ENCODE measurements at places on chromosomes 1 and 21.

- DNase-seq, result no peak
Measured at GRCh38 chr21:25170681-25171080, 436.6 kb downstream of the MRPL39 start.

GRCh38 chr1:240619357-240619756, 7.4 kb upstream of the GREM2 start:
- DNase-seq, result no peak

GRCh38 chr1:202134645-202135172, 9.8 kb downstream of the ARL8A start:
- no peak for DNase-seq

GRCh38 chr1:41314376-41315145, 46.7 kb upstream of the FOXO6 start:
- DNase-seq, result no peak

Measured in NCI-H2081 treated with DMSO at 0.1 percent for 48 hours (cell line).